Posterior vena cava (tissue), 2 donors: ENCODE measurements at places on chromosomes 4 and X. TPM values are rescaled to one million over a fixed set of nuclear protein-coding genes. Genes with fewer than 3 reads are reported as not detected.

DNA sequence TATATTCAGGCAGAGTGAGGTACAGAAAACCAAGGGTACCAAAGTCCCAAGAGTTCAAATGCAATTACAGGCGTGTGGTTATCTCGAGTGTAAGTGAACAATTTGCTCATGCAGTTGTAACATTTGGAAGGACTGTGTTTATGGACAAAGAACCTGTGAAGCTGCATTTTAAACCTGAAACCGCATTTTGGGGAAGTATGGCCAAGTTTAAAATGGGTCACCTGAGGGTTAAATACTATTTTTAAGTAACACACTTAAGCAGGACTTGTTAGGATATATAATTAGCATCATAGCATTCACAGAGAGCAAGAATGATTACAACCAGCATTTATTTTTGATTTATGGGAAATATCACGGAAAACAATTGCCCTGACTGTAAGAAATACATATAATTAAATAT lies 79.1 kb upstream of the LCORL start:
- DNase-seq = no peak

- DNase-seq = peak; percentile 83
Measured at GRCh38 chr4:20253735-20254409, 2.2 kb downstream of the SLIT2 start.

DNA sequence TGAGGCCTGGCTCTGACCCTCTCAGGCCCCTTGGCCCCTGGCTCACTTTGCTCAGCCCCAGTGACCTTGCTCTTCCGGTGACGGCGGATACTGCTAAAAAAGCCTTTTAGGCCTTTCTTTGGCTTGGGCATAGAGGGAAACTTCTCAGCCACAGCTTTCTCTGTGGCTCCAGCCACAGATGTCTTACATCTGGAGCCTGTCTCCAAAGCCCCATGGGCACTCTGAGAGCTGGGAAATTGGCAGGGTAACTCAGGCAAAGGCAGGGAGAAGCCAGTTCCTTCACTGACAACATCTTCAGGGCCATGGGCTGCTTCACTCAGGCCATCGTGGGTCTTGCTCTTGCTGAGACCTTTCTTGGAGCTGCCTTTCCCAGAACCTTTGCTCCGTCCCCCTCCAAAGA lies 12.8 kb downstream of the AMER1 start:
- DNase-seq = no peak

- no peak for DNase-seq
Measured at GRCh38 chr4:142480244-142480643, 365.9 kb downstream of the INPP4B start.

DNA sequence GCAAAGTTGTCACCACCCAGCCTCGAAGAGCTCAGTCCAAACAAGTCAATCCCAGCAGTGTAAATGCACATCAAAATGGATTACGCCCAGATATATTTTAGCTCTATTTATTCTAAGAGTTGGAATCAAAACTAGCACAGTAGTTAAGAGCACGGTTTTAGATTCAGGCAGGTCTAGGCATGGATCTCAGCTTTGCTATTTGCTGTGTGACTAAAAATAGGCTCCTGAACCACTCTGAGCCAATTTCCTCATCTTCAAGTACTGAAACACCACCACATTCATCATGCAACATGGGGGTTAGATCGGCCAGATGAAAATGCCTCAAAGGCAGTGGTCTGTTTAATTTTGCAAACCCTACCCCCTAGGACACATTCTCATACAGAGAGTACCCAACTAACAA lies 55.9 kb upstream of the FGFBP2 start:
- DNase-seq = no peak

- peak; percentile 75 for DNase-seq
Measured at GRCh38 chr4:45284400-45285085, 558.2 kb upstream of the GNPDA2 start.

- DNase-seq = no peak
Measured at GRCh38 chrX:2735270-2735669, 16.6 kb upstream of the XG start.

GRCh38 chrX:152926923-152927322 lies 29.1 kb downstream of the ZNF185 start:
- no peak for DNase-seq

- no peak for DNase-seq
Measured at GRCh38 chr4:38606587-38606905, 57.5 kb upstream of the KLF3 start.

- no peak for DNase-seq
Measured at GRCh38 chrX:29043746-29044145, 456.5 kb downstream of the IL1RAPL1 start.

DNA sequence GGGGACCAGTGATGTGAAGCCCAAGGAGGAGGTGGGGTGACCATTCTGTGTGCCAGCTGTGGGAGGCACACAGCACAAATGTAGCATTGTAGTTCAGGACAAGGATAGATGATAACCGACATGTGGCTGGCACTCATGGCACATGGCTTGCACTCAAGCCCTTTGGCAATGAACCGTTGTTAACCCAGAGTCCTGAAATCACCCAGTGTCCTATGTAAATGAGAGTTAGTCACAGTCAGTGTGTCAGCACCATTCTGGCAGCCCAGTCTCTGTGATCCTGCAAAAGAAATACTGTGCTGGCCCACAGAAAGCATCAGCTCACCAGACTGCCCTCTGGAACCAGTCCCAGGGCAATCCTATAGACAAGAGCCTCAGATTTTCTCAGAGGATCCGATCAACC lies 339.3 kb downstream of the MID1IP1 start:
- DNase-seq = no peak

- no peak for DNase-seq
Measured at GRCh38 chr4:113699772-113700171, 61.8 kb downstream of the CAMK2D start.

GRCh38 chr4:39169426-39169825 lies 12.9 kb upstream of the WDR19 start:
- DNase-seq = no peak

DNA sequence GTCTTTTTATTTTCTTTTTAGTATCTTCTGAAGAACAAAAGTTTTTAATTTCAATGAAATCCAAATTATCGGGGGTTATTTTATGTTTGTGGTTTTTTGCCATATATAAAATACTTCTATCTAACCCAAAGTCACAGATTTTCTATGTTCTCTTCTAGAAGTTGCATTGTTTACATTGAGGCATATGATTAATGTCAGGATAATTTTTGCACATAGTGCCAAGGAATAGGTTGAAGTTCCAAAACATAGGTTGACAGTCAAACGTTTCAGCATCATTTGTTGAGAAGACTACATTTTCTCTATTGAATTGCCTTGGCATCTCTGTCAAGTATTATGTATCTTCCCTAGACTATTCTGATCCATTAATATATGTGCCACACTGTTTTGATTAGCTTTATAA lies 64.5 kb downstream of the ANKRD17 start:
- no peak for DNase-seq

Gene PRPS2
- total RNA-seq = 15.2 TPM

DNA sequence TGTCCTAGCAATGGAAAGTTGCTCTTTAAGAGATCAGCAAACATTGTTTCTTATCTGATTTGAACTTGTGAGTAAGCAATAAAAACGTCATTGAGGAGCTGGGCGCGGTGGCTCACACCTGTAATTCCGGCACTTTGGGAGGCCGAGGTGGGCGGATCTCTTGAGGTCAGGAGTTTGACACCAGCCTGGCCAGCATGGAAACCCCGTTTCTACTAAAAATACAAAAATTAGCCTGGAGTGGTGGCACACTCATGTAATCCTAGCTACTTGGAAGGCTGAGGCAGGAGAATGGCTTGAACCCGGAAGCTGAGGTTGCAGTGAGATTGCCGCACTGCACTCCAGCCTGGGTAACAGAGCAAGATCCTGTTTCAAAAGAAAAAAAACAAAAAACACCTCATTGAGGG lies 11.2 kb upstream of the PLAC8 start:
- no peak for DNase-seq

DNA sequence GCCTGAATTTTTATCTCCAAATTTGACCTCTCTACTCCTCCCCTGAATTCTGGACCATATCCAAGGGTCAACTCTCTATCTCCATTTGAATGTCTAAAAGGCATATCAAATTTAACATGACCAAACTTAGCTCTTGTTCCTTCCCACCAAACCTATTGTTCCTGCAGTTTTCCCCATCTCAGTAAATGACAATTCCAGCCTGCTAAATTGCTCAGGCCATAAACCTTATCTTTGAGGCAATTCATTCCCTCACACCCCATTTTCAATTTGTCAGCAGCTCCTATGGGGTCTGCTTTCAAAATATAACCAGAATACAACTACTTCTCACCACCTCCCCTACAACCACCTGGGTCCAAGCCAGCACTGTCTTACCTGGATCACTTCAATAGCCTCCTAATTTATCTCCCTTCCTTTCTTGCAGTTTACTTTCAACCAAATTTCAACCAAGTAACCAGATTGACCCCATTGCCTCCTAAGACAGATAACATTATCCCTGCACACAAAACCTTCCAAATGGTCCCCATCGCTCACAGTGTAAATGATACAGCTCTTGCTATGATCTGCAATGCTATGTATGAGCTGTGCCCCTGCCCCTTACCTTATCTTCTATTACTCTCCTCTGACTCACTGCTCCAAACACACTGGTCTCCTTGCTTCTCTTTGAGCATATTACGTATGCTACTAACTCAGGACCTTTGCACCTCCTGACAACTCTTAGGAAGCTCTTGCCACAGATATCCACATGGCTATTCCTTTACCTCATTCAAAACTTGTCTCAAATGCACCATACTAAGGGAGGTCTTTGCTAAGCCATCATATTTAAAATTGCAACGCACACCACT lies 66.0 kb downstream of the CAMK2D start:
- no peak for DNase-seq

- no peak for DNase-seq
Measured at GRCh38 chrX:132504417-132504816, 15.6 kb upstream of the MBNL3 start.

DNA sequence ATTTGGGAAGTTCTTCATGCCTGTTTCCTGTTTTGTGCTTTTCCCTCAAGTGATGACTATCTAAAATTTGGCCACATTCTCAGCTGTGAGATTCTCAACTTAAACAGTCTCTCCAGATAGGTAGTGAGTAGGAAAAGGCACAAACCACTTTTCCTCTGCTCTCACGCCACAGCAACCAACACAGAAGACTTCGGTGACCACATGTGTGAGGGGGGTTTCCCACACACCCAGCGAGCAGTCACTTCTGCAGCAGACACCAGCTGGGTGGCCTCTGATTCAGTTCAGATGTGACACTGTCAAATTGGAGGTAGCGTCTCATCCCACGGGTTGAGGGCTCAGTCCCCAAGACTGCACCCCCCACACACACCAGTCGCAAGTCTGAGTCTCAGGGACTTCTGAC lies 25.1 kb upstream of the CLDN34 start:
- DNase-seq = no peak

DNA sequence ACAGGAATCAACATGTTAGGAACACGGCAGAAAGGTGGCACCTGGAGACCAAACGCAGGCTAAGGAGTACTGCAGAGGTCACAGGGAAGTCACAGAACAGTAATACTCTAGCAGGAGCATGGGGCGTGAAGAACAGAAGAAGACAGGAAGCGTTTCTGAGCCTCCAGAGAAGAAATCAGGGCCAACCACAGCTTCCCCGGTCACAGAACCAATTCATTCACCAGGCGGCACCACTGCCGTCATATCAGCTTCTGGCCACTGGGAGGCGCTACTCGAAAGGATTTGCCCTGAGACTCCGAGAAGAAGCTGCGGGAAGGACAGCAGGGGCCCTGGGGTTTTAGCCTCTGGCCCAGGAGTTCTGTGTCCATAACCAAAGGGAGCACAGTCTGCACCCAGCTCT lies 78.0 kb upstream of the DRD5 start:
- peak; percentile 85 for DNase-seq

DNA sequence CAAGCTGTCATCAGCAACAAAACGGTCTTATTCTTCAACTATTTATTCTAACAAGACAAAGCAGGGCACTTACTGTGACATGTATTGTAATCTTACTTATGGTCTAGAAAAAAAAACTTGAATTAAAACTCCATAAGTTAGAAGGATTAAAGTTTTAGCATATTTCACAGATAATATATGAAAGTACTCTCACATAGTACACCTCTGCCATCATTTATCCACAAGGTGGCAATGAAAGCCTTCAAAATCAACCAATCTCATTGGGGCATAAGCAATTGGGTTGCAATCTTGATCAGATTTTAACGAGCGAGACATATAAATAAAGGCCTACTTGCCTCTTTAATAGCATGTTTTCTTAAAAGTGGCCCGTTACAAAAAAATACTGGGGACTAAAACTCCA lies 1382.9 kb downstream of the FAM133A start:
- DNase-seq = no peak

DNA sequence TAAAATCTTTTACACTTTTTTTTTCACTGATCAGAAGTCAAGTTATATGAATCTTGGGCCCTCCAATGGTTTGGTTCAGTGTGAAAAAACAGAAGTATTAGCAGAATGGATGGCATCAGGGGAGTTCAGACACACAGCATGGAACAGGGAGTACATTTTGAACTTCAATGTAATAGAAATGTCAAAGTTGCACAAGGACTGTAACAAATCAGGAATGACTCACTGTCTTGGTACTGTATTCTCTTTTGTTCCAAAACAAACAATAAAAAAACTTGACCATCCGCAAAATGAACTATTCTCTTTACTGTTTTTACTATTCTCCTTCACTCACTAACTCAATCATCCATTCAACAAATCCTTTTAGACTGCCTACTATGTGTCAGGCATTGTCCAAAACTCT lies 401.0 kb downstream of the FSTL5 start:
- no peak for DNase-seq

Gene NR3C2
- total RNA-seq = 11.2 TPM

- no peak for DNase-seq
Measured at GRCh38 chr4:80171656-80172055, 25.6 kb upstream of the PRDM8 start.

DNA sequence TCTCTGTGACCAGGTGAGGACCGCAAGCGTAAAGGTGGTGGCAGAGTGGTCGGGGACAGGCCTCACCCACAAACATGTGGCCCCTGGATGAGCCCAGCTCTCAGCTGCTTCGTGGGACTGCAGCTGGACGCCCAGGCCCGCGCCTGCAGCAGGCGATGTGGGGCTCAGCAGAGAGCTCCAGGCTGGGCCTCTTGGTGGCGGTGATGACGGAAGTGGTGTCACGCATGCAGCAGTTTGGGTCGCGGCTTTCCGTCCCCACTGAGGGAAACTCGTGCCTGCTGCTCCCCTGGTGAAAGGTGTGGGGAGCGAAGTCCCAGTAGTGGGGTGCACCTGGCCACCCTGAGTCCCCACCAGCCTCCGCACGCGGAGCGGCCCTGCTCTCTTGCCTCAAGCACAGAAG lies 26.9 kb downstream of the PCGF3 start:
- no peak for DNase-seq

Gene TREX2
- 1.9 TPM for total RNA-seq

DNA sequence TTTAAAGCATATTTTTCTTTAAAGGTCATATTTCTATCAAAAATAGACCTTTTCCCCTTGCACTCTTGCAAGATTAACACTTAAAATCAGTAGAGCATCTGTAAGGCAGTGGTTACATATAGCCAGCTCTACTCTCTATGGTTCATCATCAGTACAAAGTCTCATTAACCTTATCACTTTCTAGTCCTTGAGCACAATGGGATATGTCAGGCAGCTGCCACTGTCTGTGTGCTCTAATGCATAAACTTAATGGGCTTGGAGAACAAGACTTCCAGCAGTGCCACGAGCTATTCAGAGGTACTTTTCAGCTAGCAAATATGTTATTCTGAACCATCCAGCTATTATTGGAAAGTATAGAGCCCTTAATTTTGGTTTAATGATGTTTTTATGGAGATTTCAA lies 393.7 kb downstream of the GASK1B start:
- DNase-seq = no peak

- DNase-seq = peak; percentile 85
Measured at GRCh38 chr4:37648084-37648817, 37.9 kb downstream of the RELL1 start.

- DNase-seq = no peak
Measured at GRCh38 chrX:29661290-29661689, 554.1 kb upstream of the MAGEB2 start.
